ENCODE measurements at places on chromosomes 7 and 10.

GRCh38 chr10:92845921-92846320 lies 2.4 kb upstream of the EXOC6 start:
- DNase-seq = no peak

GRCh38 chr10:111289461-111289860 lies 212.6 kb downstream of the ADRA2A start:
- DNase-seq = no peak

- no peak for DNase-seq
These were observed 7.2 kb upstream of the ADAM22 start for GRCh38 chr7:87926581-87927461.

- no peak for DNase-seq
These were observed 47.6 kb downstream of the BMS1 start for GRCh38 chr10:42830237-42830636.

DNA sequence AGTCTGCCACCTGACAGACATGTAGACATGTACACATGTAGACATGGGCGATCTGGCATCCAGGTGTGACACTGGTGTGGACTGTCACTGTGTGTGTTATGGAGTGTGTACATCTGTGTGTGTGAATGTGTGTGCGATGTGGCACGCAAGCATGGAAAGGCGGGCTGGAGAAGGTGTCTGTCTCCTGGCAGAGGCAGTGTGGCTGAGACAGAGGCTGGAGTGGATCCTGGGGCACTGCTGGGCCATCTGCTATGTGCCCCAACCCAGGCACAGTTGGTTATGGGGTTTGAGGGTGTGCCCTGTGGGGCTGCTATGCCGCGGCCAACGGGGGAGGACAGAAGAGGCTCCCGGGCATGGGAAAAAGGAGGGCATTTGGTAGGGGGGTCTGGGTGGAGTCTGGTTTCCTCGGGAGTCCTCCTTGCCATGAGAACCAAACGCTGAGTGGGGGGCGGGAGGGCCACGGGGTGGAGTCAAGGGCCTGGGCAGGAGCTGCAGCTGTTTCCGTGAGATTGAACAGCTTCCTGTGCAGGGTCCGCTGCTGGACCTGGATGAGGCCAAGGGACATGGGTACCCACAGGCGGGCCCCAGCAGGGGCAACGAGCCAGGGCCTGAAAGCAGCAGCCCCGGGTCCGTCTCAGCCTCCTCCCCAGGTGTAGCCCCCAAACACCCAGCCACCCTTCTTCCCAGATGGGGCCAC lies 1.3 kb downstream of the ELN start:
- no peak for DNase-seq

DNA sequence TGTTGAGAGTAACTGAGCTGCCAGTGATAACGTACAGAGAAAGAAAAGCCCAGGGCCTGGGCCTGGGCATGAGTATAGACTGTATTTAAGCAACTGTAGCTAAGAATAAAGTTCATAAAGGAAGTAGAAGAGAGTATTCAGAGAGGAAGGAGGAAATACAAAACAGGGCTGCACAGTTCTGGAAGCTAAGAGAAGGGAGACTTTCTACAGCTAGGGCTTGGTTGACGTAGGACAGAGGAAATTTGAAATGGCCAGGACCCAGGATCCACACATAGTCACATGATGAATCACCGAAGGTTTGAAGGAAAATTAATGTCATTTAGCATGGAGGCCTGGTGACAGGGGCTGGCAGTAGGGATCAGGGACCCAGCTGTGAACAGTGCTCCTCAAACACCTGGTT lies 66.7 kb downstream of the ARL4A start:
- DNase-seq = no peak

- DNase-seq = no peak
These were observed 100.1 kb upstream of the UNC5B start for GRCh38 chr10:71112138-71112785.

DNA sequence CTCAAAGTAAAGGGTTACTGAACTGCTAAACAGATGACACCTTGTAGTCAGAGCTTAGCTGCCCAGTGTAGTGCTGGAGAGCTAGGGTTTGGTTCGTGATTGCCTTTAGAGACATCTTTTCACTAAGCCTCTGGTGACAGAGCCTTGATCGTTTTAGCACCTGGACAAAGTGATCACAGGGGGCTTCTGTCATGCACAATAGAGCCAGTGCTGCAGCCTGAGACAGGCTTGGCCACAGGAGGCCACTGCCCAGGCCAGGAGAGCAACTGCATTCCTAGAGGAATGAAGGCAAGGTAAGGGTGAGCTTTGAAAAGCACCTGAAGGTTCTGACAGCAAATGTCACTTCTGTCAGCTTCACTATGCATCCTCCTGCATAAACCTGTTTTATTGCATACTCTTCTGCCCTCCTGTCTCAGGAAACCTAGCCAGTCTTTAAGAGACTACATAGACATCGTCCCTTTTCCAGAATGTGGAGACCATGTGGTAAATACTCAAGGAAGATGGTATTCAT lies 122.9 kb downstream of the NPY start:
- DNase-seq = no peak

DNA sequence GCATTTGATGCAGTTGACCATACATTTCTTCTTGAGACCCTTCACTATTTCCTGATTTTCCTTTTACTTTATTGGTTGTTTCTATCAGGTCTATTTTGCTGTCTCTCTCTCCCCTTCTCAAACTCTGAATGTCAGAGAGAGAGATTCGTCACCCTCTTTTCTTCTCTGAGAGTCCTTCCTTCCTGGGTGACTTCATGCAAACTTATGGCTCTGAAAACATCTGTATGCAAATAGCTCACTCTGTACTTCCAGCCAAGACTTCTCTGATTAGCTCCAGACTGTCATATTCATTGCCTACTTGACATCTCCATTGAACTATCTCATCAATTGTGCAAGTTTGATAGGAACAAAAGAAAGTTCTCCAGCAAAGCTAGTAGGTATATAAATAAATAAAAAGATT lies 191.7 kb upstream of the KLF6 start:
- no peak for DNase-seq

- DNase-seq = no peak
These were observed 18.1 kb upstream of the MACC1 start for GRCh38 chr7:20235288-20235687.

- DNase-seq = no peak
These were observed 95.8 kb downstream of the CAMK1D start for GRCh38 chr10:12444981-12445700.

- no peak for DNase-seq
These were observed 134.7 kb upstream of the AKR1E2 start for GRCh38 chr10:4691301-4691700.

GRCh38 chr7:145152589-145152988 lies 316.7 kb upstream of the TPK1 start:
- no peak for DNase-seq

Measured in activated T-cell treated with anti-CD3 and anti-CD28 coated beads, Interleukin-2, amount 50 U/mL, for 24 hours (primary cell).